Activated CD4-positive, alpha-beta memory T cell treated with anti-CD3 and anti-CD28 coated beads for 36 hours (primary cell): ENCODE measurements at places on chromosomes 6 and 20. TPM values are rescaled to one million over a fixed set of nuclear protein-coding genes. Genes with fewer than 3 reads are reported as not detected.

The GLP1R gene
- not detected for total RNA-seq

The NOX3 gene
- total RNA-seq, result not detected

The DNAH8 gene
- 0.02 TPM for total RNA-seq

The CTAGE9 gene
- total RNA-seq, result not detected

The EYA4 gene
- not detected for total RNA-seq

The SOX4 gene
- total RNA-seq, result 0.05 TPM

The ANKRD66 gene
- not detected for total RNA-seq

The THEMIS gene
- total RNA-seq, result 9.5 TPM

The SIGLEC1 gene
- total RNA-seq, result 0.07 TPM

The WFDC10B gene
- not detected for total RNA-seq

The PDYN gene
- total RNA-seq, result not detected

The FAM217A gene
- total RNA-seq, result not detected

The TREM1 gene
- 0.27 TPM for total RNA-seq

The ABHD16B gene
- total RNA-seq, result not detected

The SPATS1 gene
- not detected for total RNA-seq

The RIN2 gene
- not detected for total RNA-seq

The EYA2 gene
- not detected for total RNA-seq

The MARCKS gene
- total RNA-seq, result 0.07 TPM

The LY6G6C gene
- total RNA-seq, result not detected

The C20orf141 gene
- total RNA-seq, result not detected

The BMP6 gene
- total RNA-seq, result 0.40 TPM

The HLA-DQA2 gene
- not detected for total RNA-seq

The COL19A1 gene
- 0.02 TPM for total RNA-seq

The GSTA3 gene
- total RNA-seq, result not detected

The MUC21 gene
- not detected for total RNA-seq

The ARMH2 gene
- total RNA-seq, result not detected

The PAK5 gene
- not detected for total RNA-seq

The ADGRF4 gene
- total RNA-seq, result not detected

The CLPSL1 gene
- not detected for total RNA-seq

The PCED1A gene
- 37.0 TPM for total RNA-seq

The CLPSL2 gene
- total RNA-seq, result not detected

The TSPO2 gene
- total RNA-seq, result not detected

The TP53TG5 gene
- total RNA-seq, result 0.55 TPM

The SLCO4A1 gene
- total RNA-seq, result 30.7 TPM

The TRIM26 gene
- 64.3 TPM for total RNA-seq

The VGLL2 gene
- not detected for total RNA-seq
